ENCODE measurements at places on chromosomes 4 and X.

- DNase-seq: no peak
Observed at GRCh38 chrX:122055979-122056715, 1008.7 kb downstream of the GLUD2 start.

DNA sequence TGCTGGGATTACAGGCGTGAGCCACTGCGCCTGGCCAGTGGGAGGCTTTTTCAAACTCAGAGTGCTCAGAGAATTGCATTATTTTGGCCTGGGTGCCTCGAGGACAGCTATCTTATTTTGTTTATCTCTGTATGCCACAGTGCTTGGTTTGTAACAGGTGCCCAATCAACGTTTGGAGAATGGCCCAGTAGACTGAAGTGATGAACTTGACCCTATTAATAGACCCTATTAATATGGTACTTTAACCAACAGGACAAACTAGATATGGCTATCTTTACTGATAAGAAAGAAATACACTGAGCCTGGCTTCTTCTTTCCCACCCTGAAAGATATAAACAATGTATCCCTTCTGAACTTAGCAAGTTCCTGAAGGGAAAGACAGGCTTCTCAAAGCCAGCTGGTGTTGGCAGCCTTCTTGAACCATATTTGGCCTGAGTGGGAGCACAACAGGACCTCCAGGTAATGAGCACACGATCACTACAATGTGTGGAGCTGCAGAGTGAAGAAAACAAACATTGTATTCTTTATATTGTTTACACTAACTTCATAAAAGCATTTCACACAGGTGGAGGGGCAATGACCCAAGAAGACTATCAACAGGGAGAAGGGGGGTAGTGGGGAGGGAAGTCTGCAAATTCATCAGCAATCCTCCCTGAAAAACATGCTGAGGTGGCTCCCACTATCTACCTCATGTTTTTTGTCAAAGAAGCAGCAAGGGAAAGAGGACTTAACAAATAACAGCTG, 41.7 kb downstream of the PRPS1 start:
- DNase-seq: no peak

GRCh38 chr4:105369988-105370387, 103.9 kb downstream of the PPA2 start:
- no peak for DNase-seq

DNA sequence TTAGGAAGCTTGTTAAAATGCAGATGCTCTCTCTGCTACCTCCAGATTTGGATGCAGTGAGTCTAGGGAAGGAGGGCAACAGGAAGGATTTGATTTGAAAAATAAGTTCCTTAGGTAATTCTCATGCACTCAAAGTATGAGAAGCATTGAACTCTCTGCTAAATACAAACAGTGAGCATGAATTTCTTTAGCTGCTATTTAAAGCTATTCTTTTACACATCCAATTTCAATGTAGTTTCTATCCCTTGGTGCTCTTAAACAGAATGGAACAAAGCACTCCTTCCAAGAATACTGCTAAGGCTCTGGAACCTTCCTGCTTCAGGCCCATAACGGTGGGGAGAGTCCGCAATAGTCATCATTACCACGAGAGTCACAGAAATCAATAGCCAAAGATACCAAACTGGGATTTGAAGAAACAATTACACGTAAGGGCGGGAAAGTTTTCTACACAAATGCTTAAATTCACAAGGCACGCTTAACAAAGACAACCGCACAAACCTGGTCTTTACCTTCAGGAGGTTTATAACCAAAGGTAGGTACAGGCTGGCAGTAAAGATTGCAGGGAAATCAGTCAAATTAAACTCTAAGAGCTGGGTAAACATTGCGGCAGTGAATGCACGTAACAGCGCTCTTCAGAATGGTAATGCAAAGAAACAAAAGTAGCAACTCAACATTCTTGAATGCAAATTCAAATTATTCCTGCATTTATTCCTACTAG, 123.2 kb upstream of the NAP1L5 start:
- DNase-seq: no peak

DNA sequence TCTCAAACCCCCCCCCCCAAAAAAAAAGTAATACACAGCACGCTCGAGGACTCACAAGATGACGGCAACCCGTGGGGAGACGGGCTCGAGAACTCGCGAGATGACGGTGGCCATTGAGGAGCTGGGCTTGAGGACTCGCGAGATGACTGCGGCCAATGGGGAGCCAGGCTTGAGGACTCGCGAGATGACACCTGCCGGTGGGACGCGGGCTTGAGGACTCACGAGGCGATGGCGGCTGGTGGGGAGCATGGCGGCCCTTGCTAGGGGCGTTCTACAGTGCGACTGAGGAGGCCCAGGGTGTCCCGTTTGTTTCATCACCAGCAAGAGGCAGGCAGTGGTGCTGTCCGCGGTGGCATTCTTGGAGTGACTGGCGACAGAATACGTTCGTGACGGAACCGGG, 172.4 kb upstream of the MAGEB16 start:
- no peak for DNase-seq

Measured in activated CD4-positive, alpha-beta T cell treated with anti-CD3 and anti-CD28 coated beads, Interleukin-2, amount 50 U/mL, for 24 hours (primary cell).